ENCODE measurements at places on chromosomes 1 and 21. TPM values are rescaled to one million over a fixed set of nuclear protein-coding genes. Genes with fewer than 3 reads are reported as not detected.

Gene IRF6
- total RNA-seq, result 2.4 TPM

- DNase-seq, result no peak
Measured at GRCh38 chr1:121483961-121484424, 299.2 kb downstream of the SRGAP2C start.

DNA sequence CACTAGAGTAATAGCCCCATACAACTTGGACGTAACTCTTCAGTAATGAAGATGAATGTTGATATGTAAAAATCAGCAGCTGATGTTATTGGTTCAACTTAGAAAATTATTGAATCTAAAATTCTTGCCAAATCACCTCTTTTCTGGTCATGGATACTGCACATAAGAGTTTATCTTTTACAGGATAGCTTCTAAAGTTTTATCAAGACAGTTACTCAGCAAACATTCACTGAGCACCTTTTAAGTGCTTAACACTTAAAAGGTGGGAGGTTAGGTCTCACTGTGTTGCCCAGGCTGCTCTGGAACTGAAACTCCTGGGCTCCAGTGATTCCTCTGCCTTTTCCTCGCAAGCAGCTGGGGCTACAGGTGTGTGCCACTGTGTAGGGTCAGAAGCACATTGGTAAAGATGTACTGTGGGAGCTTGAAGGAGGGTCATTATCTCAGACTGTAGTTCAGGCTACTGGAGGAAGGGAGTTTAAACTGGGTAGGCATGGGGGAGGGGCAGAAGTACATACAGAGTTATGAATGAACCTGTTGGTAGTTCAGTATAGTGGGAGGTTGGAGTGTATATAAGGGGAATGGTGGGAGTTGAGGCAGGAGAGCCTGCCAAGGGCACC lies 2.0 kb downstream of the MPZL1 start:
- DNase-seq, result no peak

- no peak for DNase-seq
Measured at GRCh38 chr1:55706397-55706796, 491.2 kb upstream of the USP24 start.

DNA sequence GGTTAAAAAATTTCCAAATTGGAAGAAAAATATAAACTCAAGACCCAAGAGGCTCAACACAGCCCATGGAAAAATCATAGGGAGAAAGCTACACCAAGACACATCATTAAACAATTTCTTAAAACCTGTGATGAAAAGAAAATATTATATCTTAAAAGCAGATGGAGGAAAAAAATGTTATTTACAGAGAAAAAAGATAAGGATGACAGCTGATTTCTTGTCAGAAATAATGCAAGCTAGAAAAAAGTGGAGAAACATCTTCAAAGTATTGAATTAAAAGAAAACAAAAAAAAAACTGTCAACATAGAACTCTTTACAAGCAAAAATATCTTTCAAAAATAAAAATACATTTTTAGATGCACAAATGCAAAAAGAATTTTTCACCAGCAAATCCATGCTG lies 930.5 kb downstream of the ADGRL2 start:
- peak; percentile 1 for DNase-seq

DNA sequence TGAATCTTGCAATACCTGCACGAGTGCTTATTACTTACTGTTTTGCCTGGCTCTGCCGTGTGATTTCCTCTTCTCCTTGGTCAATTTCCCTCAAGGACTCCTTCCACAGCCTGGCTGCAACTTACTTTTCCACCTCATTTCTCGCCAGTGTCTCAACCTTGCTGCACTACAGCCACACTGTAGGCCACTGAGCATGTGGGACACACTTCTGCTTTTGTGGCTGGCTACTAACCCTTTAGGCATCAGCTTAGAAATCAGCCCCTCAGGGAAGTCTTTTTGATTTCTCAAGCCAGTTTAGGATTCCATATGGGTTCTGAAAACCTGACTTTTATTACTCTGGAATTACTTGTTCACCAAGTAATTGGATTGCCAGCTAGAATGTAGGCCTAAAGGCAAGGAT lies 5.2 kb upstream of the DMRTB1 start:
- DNase-seq, result no peak

Gene CXADR
- 87.5 TPM for total RNA-seq

DNA sequence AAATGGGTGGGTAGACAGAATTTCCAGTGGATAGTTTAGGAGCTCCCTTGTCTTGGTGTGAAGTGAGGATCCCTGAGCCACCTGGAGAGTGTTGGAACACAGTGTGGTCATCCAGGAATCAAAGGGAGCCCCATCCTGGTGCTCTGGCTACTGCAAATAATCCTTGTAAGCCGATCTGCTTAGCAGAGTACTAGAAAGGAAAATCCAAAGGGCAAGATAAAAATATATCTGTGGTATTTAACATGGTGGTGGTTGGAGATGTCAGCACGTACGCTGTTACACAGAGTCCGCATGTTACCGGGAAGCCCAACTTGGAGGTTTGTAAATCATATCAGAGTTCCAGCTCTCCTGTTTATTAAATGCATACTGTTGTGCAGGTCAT lies 39.0 kb downstream of the VANGL1 start:
- DNase-seq, result no peak

- DNase-seq, result no peak
Measured at GRCh38 chr1:53186533-53186932, 10.1 kb upstream of the CPT2 start.

Gene FMO3
- total RNA-seq, result 0.37 TPM

DNA sequence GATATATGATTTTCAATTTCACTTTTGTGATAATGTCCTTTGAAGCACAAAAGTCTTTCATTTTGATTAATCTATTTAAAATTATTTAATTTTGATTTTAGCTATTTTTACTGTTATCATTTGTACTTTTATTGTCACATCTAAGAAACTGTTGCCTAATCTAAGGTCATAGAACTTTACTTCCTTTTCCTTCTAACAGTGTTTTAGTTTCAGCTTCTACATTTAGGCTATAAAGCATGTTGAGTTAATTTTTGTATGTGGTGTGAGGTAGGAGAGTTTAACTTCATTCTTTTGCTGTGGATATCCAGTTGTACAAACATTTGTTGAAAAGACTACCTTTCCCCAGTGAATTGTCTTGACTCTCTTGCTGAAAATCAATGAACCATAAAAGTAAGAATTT lies 204.5 kb downstream of the TM2D1 start:
- DNase-seq, result no peak

Gene GUCA2B
- total RNA-seq, result not detected

GRCh38 chr1:231724041-231724440 lies 97.5 kb downstream of the DISC1 start:
- DNase-seq, result peak; percentile 5

Gene GCSAML
- total RNA-seq, result not detected

Gene SH3D21
- total RNA-seq, result 1.5 TPM

DNA sequence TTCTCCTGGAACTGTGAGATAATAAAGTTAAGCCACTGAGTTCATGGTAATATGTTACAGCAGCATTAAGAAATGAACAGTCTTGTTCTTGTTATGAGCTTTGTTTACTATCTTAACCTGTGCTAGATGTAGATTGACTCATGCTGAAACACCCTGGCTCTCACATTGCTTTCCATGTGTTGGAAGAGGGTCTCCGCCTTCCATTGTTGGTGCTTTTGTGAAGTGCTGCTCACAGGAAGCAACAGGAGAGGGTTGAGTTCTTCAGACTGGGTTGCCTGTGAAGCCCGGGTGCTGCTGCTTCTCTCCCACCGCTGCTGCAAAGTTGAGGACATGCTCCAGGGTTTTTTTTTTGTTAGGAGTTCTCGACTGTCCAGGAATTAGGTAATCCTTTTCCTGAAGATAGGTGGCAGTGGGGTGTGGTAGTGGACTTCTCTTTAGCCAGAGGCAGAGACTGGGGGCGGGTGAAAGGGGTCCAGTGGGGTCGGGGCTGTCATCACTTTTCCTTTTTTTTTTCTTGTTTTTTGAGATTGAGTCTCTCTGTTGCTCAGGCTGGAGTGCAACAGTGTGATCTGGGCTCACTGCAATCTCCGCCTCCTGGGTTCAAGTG lies 28.7 kb upstream of the HMGN1 start:
- DNase-seq, result peak; percentile 78

Gene CSF1
- total RNA-seq, result 19.6 TPM

DNA sequence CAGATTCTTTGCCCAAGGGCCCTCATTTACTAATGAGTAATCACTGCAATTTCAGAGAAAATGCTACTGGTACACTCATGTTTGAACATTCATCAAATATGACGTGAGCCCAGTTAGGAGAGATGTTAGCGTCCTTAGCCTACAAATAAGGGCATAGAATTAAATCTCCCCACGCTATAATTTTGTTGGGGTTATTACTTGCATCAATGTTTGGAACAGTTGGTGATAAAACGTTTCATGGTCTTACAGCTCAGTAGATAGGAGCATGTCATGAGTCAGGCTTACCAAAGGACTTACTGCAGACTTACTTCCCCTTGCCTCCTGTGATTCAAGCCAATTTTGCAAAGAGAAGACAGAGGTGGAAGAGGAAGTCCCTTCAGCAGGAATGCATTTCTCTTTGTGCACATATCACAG lies 304.0 kb downstream of the KIF26B start:
- DNase-seq, result no peak

DNA sequence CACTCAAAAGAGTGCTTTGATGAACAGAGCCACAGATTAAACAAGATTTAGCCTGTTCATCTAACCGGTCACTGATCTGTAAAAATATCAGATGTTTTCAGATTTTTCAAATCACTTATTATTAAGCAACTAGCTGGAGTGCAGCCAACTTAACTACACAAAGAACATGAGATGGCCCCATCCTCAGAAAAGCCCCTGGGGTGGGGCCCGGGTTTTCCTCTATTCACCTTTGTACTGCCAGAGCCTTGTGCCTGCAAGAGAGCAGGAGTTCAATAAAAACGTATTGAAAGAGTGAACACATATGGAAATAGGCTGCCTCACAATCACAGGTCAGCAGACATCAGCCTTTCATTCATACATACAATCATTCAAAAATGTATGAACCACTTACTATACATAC lies 516.1 kb downstream of the OMA1 start:
- DNase-seq, result no peak

DNA sequence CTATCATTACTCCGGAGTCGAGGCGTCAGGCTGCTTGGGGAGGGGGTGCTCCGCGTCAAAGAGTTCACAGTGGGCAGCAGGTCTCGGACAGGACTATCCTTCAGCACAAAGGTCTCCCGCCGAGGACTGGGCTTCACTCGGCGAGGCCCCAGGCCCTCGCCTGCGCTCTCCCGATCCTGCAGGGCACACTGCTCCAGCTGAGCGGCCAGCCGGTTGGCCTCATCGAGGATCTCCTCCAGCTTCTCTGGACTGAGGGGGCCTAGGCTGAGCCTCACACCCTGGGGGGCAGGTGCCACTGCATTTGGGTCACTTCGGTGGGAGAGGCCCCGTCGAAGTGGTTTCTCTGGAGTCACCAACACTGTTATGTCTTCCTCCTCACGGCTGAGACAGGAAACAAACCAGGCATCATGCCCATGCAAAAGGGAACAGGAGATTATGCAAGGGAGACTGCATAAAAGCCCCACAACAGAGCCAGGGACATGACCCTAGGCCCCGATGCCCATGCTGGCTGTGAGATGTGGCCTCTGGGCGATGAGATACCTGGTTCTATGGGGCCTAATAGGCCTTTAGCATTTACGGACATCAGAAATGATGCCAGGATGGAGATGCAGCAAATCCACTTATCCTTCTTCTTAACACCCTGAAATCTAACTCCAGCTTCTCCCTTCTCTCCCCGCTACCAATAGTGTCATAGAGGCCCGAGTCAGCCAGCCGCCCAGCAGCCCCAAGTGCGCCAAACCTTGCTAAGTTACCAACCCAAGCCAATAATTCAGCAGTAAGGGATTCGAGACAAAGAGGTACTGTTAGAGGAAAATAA lies 1.1 kb downstream of the PSRC1 start:
- DNase-seq, result no peak

DNA sequence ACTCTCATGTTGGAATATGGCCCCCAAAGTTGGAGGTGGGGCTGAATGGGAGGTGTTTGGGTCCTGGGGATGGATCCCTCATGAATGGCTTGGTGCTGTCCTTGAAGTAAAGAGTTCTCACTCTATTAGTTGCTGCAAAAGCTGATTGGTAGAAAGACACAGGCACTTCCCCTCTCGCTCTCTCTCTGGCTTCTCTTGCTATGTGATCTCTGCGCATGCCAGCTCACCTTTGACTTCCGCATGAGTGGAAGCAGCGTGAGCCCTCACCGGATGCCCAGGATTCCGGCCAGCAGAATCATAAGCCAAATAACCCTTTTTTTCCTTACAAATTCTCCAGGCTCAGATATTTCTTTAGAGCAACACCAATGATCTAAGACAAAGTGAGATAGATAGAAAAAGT lies 20.9 kb upstream of the CCSAP start:
- no peak for DNase-seq

Gene CACNA1E
- total RNA-seq, result not detected

DNA sequence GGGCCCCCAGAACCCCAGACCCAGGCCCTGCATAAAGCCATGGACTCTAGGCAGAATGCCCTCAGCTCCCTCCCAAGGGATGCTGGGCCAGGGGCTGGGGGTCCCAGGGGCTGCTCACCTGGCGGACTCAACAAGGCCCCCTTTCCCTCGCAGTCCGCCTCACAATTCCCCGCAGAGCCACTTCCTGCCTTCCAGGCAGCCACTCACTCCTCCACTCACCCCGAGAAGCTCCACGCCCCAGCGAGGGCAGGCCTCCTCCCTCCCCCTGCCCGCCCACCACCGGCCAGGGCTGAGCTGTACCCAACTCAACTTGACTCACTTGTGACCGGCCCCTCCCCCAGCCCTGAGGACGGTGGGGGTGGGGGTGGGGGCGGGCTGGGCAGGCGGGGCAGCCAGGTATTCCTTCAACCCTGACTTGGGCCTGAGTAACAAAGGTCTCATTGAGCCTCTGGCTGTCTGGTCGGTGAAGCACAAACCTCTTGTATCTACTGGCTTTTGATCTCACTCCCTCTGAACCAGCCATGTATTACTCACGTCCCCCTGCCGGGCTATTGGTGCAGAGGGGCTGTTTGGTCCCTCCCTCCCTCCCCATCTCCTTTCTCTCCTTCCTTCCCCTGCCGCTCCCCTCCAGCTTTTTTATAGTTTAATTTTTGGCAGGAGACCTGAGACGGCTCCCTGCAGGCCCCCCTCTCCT lies 5.9 kb downstream of the BLACAT1 start:
- DNase-seq, result no peak

DNA sequence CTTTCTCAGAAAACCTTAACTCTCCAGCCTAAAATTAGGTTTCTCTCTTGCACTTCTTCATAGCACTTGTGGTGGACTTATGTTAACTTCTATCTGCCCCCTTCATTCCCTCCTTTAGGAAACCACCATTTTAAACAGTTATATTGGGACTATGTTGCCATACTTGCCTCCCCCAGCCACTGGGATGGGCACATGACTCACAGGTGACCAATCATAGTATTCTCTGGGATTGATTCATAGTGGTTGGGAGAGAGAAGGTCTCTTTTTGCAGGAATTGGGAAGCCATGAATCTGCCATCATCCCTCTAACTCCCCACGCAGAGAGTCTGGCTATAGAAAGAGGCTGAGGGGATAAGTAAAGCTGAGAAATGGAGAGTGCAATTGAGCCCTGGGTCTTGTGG lies 50.4 kb upstream of the NRDC start:
- DNase-seq, result no peak

GRCh38 chr1:6144647-6145395 lies 35.3 kb downstream of the CHD5 start:
- no peak for DNase-seq

GRCh38 chr1:243796016-243796415 lies 54.0 kb downstream of the AKT3 start:
- no peak for DNase-seq

Gene E2F2
- total RNA-seq, result 1.9 TPM

Data from dermis blood vessel endothelial cell (primary cell).